ENCODE measurements at places on chromosomes 3 and 15.
A peak's percentile ranks its signal among the peaks of the same experiment; 100 is the strongest.

DNA sequence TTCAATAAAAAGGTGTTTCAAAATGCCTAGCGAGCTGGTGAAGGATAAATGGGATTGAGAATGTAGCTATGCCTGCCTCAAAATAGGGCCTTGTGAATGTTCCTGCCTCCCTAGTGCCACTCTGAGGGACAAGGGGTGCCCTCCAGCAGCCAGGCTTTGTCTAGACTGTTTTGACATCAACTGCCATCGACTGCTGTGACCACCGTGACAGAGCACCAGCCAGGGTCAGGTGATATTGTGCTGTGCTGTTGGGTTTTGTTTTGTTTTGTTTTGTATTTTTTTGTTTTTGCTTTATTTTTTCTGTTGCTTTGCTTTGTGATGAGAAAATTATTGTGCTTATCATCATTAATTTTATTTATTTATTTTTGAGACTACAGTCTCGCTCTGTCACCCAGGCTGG, 144.8 kb downstream of the SMAD6 start:
- DNase-seq: no peak

- DNase-seq: peak; percentile 87
Observed at GRCh38 chr15:52078876-52079700, 33.5 kb downstream of the BCL2L10 start.

DNA sequence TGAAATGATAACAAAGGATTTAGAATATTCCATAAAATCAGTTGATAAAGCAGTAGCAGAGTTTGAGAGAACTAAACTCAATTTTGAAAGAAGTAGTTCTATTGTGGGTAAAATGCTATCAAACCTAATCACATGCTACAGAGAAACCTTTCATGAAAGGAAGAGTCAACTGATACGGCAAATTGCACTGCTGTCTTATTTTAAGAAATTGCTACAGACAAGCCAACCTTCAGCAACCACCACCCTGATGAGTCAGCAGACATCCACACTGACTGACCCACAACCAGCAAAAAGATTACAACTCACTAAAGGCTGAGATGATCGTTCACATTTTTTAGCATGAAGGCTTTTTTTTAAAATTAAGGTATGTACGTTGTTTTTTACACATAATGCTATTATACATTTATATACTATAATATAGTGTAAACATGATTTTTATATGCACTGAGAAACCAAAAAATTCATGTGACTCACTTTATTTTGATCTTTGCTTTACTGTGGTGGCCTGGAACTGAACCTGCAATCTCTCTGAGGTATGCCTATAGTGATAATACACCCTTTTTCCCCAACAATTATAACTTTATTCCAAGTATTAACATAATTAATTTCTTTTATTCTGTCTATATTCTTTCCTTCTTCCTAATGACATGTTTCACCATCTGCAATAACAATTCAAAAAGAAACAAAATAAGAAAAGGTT, 109.9 kb downstream of the TBC1D5 start:
- DNase-seq: no peak

DNA sequence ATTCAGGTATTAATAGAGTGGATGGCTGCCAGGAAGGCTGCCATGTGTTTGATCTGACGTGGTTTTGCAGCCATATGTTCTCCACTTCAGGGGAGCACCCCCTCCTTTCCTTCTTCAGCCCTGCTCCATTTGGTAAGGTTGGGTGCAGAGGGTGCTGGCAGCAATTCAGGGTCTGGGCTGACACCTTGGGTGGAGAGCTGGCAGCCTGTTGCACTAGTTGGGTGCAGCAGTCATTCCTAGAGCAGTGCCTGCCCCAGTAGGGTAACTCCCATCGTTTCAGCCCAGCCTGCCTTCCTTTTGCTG, 1.5 kb downstream of the TYRO3 start:
- no peak for DNase-seq

GRCh38 chr15:38320181-38320580, 67.5 kb downstream of the SPRED1 start:
- DNase-seq: no peak

DNA sequence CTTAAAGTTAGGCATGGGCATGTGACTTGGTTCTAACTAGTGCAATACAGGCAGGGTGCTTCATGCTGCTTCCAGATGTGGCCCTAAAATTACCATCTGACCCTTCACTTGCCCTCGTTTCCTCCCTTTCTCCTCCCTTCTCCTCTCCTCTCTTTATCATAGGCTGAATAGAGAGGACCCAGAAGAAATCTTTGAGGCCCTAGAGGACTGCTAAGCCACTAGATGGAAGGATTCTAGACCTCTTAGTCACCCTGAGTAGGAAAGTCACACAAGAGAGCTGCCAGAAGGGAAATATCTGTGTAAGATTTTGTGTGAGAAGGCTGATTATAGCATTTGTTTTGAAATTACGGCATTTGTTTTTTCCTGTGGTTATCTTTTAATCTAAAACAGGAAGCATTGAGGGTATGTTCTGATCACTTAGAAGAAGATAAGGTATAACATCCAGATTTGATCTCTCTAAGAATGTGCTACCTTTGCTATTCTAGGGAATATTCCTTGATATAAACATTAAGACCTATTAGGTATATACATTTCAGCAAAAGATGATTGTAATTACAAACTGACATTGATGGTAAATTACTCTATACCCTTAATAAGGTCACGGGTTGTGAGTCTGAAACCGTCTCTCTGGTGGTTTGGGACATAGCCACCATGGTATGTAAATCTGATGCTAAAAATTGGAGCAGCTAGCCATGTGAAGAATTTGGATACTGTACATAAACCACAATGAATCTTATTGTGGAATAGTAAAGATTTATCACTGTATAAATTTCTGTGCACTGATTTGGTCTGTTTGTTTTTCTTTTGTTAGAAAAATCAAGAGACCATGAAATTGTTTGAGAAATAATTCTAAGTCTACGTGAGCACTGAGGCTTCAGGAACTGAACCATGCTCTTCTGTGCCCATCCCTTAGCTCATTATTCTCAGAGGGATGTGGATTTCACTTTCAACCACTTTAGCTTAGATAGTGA, 84.1 kb downstream of the TP63 start:
- no peak for DNase-seq

- no peak for DNase-seq
Observed at GRCh38 chr3:74564560-74564959, 49.9 kb downstream of the CNTN3 start.

DNA sequence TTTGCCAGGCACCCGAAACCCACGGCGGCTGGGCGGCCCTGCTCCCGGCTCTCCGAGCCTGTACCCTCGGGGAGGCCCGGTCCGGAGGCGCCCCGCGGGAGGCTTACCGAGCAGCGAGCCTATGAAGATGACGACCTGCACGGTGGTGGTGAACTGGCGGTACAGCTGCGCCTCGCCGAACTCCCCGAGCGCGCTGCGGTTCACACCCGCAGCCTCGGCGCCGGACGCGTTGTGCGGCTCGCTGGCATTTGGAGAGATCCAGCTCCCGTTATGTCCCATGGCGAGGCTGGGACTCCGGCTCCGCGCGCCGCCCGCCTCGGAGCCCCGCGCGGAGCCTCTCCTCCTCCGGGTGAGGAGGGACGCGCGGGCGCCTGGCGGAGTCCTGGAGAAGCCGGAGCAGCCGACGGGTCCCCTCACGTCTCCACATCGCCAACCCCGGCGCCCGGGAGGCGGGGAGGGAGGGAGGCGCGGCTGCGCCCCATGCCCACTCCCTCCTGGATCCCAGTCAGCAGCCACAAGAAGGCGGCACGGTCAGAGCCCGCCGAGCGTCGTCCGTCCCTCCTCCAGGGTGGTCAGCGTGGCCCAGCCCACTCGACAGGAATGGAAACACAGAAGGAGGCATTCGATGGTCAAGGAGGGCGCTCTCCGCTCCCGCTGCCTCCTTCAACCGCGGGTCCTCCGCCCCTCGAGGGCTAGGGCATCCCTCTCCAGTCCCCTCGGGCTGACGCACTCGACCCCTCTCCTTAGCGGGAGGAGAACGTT, at the start of gene GPR176:
Gene GPR176, minus strand, starts transcription at position 519 of the 762 bp plus-strand sequence. Its CDS starts 240 bp downstream, at position 279.
- peak; percentile 4 for DNase-seq

DNA sequence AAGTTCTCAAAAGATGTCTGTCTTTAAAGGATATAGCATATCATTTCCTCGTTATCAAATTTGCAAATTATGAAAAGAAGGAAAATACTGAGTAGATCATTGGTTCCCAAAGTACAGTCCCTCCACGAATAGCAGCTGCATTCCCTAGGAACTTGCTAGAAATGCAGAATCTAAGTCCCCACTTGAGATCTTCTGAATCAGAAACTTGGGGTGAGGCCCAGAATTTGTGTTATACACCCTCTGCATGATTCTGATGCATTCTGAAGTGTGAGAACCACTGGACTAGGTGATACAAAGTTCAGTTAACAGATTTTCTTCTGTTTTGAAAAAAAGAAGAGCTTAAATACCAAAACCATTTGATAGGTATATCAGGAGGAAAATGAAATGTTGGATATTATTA, 77.1 kb downstream of the SLC25A26 start:
- no peak for DNase-seq

- no peak for DNase-seq
Observed at GRCh38 chr3:195302431-195302830, 31.5 kb upstream of the XXYLT1 start.

- no peak for DNase-seq
Observed at GRCh38 chr3:31476209-31476608, 56.5 kb upstream of the STT3B start.

GRCh38 chr3:30607032-30607833, 832 bp downstream of the TGFBR2 start:
- peak; percentile 55 for DNase-seq

GRCh38 chr3:110267304-110267845, 804.2 kb upstream of the NECTIN3 start:
- DNase-seq: no peak

GRCh38 chr15:101483462-101483861, 6.0 kb downstream of the PCSK6 start:
- DNase-seq: no peak

- DNase-seq: no peak
Observed at GRCh38 chr3:184503647-184504046, 57.9 kb upstream of the EPHB3 start.

DNA sequence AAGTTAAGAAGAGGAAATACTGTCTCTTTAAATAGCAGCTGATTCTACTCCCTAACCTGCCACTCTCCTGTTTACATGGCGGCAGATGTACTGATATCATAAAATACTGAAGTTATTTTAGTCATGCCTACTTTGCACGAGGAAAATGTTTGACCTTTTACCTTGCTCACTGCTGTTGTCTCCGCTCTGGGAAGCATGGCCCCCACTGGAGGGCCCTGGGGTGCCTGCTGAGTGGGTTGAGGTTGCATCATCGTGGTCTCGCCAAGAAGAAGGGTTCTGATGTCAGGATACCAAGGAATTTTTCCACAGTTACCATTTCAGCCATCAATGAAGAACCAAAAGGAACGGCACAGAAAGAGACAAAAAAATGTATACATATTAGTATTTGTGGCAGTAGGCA, 16.7 kb downstream of the MEIS2 start:
- DNase-seq: no peak

DNA sequence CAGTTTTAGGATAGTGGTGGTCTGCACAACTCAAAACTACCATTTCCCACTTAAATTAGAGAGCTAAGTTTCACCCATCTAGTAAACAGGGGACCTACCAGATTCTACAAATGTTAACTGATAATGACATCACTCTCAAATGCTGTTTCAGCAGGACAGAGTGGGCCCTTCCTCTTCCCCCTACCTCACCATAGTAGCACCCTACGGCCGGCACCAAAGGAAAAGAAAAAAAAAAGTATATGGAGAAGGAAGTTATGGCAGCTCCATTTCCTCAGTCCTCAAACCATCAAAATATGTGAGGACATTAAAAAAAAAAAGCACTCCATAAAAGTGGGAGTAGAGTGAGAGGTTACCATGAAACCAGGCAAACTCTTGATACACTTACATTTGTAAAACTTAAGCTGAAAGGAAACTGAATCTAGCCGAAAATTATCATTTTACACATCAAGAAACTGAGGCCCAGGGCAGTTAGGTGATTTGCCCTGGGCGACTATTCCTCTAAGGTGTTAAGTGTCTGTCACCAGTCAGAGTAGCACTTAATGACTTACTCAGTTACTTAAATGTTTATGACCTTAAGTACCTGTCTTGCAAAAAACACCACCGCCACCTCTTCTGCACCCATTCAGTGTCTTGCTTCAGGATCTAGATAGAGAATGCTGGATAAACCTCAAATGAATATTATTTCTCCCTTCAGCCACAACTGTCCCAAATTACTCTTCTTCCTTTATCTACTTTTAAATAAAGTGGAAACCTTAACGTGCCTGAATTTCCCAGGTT, 2.7 kb downstream of the MSL2 start:
- DNase-seq: no peak

- no peak for DNase-seq
Observed at GRCh38 chr3:46093966-46094365, 66.7 kb upstream of the XCR1 start.

DNA sequence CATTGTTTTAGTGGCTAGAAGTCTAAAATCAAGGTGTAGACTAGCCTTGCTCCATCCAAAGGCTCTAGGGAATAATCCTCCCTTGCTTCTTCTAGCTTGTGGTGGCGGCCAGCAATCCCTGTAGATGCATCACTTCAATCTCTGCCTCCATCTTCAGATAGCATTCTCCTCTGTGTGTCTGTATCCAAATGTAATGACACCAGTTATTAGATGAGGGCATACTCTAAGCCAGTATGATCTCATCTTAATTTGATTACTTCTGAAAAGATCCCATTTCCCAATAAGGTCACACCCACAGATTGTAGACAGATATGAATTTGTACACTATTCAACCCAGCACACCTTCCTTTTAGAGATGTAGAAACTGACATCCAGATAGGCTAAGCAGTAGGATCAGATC, 334.5 kb upstream of the KCNMB2 start:
- DNase-seq: no peak

DNA sequence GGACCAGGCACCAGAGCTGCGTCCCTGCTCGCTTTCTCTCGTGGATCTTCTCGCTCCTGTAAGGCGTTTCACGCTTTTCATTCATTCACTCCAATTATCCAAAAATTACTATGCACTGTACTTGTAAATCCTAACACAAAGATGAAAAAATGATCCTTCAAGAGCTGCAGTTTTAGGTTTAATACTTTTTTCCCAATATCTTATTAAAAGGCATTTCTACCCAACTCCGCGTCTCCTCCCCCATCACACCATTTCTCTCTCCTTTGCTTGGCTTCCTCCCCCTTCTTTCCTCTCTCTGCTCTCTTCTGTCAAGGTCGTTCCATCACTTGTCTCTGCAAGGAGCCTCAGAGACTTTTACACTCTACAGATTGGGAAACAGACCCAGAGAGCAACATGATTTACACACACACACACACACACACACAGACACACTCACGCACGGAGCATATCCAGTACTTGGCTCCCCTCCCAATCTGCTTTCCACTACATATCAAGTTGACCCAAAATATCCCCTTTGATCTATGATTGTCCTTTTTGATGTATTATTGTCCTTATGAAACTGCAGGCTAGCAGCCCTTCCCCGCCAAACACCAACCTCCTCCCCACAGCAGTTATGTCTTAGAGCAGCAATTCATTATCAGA, 479 bp upstream of the CLDN1 start:
- DNase-seq: no peak

GRCh38 chr3:172102123-172102882, 62.9 kb downstream of the FNDC3B start:
- no peak for DNase-seq

Measured in stimulated activated CD4-positive, alpha-beta T cell treated with anti-CD3 and anti-CD28 coated beads, Interleukin-12 subunit alpha, Interleukin-12 subunit beta, amount 100 ng/mL, for 24 hours (primary cell).